ENCODE measurements at places on chromosomes 7 and 10.

- no peak for DNase-seq
These were observed 1.2 kb downstream of the RBM33 start for GRCh38 chr7:155645662-155646061.

DNA sequence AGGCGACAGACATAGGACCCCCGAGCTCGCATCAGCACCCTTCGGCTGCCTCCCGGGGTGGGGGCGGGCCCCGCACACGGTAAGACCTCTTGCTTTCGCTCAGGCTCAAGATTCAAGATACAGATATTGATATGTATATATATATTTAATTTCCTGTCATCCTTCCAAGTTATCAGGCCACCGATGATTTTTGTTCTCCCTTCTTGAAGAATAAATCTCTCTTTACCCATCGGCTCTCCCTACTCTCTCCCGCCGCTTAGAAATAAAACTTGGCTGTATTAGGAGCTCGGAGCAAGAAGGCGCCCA lies 603 bp downstream of the ADRA2A start:
- no peak for DNase-seq

DNA sequence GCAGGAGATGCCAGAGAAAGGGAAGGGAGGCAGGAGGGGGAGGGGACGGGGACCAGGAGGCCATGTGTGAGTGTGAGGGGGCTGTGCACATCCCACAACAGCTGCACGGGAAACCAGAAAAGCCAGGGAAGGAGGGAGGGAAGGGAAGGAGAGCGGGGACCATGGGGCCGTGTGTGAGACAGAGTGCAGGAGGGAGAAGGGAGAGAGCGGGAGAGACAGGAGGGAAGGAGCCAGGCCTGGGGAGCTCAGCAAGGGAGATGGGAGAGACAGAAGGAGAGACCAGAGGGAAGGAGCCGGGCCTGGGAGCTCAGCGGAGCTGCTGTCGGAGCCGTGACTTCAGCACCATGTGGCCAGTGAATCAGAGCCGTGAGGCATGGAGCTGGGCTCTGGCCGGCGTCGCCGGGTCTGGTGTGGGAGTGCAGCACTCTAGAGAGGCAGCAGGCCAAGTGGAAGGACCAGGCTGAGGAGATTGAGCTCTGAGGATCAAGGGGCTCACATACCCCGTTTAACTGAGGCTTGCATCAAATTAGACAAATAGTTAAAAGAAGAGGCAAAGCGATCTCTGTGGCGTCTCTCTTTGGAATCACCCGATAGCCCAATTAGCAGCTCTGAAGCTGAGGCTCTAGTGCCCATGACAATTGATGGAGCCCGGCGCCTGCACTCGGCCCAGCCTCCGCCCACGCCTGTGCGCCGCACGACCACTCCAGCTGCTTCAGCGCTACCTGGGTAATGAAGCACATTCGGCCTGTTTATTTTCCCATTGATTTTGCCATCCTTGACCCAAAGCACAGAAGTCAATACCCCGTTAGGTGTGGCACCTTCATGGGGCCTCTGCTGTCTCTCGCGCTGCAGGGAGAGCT lies 150.4 kb downstream of the MAD1L1 start:
- DNase-seq = no peak

GRCh38 chr10:48490946-48491345 lies 113.9 kb downstream of the ARHGAP22 start:
- DNase-seq = no peak

- DNase-seq = no peak
These were observed 242.1 kb upstream of the PPP1R3A start for GRCh38 chr7:114160925-114161324.

GRCh38 chr10:56470701-56471100 lies 109.6 kb upstream of the ZWINT start:
- DNase-seq = no peak

- DNase-seq = no peak
These were observed 18.7 kb downstream of the SLC25A13 start for GRCh38 chr7:96303105-96303685.

GRCh38 chr7:115153176-115153575 lies 231.3 kb downstream of the MDFIC start:
- DNase-seq = no peak

DNA sequence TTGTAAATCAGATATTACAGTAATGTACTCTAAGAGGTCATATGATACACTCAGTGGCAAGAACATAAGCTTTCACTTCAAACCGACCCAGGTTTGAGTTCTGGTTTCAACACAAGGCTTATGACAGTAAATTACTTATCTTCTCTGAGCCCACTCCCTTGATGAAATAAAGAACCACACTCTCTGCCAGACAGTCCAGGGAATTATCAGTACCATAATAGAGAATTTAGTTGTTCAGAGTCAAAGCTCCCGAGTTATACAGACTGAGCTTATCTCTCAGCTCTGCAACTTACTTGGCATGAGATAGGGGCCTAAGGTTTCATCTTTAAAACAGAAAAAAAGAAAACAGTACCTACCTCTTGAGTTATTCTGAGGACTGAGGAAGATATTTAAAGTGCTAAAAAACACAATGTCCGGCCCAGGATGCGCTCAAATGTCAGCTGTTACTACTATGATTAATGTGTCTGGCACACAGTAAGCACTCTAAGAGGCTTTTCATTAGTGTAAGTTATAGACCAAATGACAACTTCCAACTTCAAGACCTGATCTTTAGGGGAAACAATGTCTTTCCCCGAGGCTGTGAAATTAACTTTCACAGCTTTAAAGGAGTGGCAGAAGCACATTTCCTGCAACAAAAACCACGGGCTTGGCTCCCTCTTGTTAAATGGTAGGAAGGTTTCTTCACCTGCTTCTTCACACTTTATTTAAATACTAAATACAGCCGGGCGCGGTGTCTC lies 38.1 kb downstream of the UBE2H start:
- peak; percentile 8 for DNase-seq

- no peak for DNase-seq
These were observed 29.4 kb upstream of the CDH23 start for GRCh38 chr10:71367271-71367670.

DNA sequence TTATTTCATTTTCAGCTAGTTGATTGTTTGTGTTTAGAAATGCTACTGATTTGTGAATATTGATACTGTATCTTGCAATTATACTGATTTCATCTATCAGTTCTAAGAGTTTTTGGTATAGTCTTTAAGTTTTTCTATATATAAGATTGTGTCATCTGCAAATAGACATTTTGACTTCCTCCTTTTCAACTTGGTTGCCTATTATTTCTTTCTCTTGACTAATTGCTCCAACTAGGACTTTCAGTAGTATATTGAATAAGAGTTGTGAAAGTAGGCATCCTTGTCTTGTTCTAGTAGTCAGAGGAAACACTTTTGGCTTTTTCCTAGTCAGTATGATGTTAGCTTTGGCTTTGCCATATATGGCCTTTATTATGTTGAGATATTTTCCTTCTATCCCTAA lies 20.4 kb downstream of the PHTF2 start:
- DNase-seq = no peak

- no peak for DNase-seq
These were observed 602.7 kb downstream of the ETV1 start for GRCh38 chr7:13386741-13387140.

DNA sequence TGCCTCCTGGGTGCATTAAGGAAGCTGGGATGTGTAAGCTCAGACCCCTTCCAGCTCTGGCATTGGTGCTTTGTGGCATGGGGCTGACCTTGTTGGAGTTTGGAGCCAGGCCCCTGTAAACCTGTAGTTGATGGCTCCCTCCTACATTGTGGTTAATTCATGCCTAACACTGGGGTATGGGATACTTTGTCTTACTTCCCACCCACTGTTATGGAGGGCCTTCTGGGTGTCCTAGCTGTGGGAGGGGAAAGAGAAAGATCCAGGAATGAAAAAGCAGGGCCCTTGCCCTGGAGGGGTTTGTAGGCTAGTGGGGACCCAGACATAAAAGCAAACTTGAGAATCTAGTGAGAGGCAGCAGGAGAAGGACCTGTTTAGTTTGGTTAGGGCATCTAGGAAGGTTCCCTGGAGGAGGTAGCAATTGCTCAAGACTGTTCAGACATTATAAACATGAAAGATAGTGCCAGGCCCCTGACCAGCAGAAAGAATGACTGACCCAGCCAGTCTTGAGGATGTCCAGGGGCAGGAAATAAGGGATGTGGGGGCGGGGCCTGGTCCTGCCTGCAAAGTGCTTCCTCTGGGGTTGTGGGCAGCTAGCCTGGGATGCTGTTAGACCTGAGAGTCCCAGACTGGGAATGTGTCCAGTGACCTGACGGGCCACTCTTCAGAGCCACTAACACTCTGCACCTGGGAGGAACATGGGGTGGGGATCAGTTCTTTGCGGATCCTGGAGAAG lies 6.6 kb downstream of the ADAMTS14 start:
- DNase-seq = no peak

DNA sequence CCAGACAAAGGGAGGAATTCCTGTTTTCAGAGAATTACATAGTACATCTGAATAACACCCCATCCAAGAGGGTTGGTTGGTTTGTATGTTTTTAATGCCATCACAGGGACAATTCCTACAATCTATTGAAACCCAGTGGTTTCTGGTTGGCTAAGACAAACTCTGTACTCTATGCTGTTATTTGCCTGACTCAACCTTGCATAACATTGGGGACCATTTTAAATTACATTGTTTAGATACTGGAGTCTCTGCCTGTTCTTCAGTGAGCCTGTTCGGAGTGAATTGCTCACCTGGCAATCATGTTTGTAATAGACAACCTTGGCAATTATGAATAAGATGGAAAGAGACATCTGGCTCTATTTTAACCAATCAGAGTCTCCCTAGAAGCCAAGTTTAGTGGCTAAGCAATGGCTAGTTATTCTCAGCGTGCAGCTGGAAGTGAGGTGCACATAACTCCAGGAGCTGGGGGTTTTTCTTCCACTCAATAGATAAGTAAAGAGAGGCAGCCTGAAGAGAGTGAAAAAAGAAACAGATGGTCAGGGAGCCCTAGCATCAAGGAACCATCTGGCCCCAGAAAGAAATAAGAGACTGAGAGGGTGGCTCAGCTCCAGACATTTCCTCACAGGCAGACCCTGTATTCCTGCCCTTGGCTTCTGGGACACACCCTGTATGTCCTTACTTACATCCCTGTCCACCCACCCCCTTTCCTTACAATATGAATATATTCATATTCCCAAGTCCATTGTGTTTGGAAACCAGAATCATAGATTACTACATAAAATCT lies 21.2 kb upstream of the SLC35G1 start:
- DNase-seq = no peak

DNA sequence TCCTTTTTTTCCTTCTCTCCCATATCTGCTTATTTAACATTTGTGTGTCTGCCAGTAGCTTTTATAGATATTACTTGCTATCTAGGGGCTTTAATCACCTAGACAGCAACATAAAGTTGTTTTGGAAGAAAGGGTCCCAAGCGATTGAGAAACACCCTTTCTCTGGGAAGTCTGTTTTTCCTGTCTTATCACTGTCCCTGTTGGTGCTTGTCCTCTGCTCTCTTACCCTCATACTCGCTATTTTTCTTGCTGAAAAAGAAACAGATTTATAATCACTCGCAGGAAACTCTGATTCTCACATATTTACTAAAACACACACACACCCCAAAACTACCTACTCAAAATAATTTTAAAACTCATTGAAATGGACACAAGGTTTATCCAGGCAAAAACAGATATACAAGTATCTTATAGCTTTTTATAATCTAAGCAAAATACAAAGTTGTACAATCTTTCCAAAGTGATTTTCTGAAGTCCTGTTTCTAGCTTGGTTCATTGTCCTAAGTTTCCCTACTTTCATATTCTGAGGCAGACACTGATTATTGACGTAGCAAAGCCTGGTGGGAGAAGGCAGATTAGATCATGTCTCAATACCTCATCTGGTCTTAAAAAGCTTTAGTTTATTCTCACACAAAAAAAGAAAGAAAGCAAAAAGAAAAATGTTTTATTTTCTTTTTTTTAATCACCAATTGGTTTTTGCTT lies 157.3 kb downstream of the CACNA2D1 start:
- no peak for DNase-seq

DNA sequence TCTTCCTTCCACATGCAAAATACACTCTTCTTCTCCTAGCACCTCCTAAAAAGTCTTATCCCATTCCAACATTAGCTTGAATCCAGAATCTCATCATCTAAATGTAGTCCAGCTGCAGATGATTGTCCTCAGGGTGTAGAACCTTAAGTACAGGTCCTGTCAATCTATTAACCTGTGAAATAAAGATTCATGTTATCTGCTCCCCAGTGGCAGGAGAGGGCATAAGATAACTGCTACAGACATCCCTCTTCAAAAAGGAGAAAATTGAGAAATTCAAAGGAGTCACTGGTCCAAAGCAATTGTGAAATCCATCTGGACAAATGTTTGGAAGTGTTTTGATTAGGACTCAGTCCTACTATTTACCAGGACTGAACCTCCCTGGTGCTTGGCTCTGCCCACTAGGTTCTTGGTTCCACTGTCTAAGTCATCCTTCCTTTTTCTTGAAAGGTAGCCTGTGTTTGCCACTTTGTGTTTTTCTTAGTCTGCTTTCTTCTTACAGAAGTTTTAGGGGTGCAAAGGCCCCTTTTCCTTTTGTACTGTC lies 96.2 kb downstream of the ADD3 start:
- DNase-seq = no peak

- DNase-seq = no peak
These were observed 785 bp downstream of the DNTT start for GRCh38 chr10:96305019-96305418.

DNA sequence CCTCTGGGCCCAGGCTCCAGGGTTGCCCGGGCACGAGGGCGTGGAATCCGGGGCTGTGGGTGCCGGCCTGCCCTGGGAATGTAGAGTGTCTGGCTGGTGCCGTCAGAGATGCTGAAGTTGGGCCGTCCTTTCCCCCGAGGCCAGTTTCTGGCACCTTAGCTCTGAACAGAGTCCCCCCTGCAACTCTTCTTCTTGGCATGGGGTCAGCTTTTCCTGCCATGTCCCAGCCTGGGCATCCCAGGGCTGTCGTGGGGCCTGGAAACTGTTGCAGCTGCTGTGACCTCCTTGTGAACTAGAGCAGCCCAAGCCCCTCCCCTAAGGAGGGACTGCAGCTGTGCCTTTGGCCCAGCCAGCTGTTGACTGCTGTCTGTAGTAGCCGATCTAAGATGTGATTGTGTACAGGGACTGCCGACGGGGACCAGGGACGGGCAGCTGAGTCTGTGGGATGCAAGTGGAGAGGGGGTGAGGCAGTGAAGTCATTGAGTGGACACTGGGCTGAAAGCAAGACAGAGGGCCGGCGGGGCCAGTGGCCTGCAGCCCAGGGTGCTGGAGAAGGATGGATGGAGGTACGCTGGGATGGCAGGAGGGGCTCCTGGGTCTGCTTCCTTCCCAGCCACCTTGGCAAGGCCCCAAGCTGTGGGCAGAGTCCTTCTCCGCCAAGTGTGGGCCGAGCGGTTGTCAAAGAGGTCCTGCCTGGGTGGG lies 35.8 kb downstream of the GBX1 start:
- no peak for DNase-seq

GRCh38 chr7:17963281-17963680 lies 23.0 kb upstream of the SNX13 start:
- DNase-seq = no peak

- DNase-seq = no peak
These were observed 438.0 kb downstream of the ETV1 start for GRCh38 chr7:13551503-13551902.

GRCh38 chr7:131015657-131015958 lies 281.6 kb upstream of the KLF14 start:
- DNase-seq = no peak

GRCh38 chr10:60663850-60664249 lies 114.4 kb upstream of the CDK1 start:
- no peak for DNase-seq
